Activated CD4-positive, alpha-beta memory T cell treated with anti-CD3 and anti-CD28 coated beads, Interleukin-2, amount 10 ng/mL, durations not matched to agents 7 days and 5 days (primary cell): ENCODE measurements at places on chromosomes 6 and 20.

- DNase-seq, result no peak
These were observed 1.6 kb downstream of the PXDC1 start for GRCh38 chr6:3749977-3750316.

DNA sequence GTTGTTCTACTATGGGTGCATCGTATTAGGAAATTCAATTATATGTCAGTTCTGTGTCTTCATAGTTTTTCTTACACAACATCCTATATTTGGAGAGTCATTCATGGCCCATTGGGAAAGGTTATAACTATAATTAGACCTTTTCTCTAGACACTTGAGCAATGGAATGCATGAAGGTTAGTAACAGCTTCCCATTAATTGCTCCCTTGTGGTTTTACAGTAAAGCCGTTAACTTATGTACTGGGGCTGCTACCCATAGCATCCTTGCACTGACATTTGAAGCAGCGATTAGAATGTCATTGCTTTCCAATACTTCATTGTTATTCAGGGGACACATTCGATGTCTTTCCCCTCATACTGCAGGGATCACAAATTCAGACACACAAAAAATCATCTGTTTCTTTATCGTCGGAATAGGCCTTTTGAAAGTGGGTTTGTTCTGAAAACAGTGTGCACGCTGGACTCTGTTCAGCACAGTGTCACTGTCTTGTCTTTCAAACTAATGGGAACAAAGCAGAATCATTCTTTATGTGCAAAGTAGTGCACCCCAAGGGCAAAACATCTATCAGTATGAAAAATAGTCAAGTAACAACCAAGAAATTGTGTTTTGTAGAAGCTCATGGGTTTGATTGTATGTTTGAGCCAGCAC, 634.3 kb upstream of the MAP3K7 start:
- no peak for DNase-seq

- no peak for DNase-seq
These were observed 15.8 kb downstream of the NCOA5 start for GRCh38 chr20:46074006-46074405.

DNA sequence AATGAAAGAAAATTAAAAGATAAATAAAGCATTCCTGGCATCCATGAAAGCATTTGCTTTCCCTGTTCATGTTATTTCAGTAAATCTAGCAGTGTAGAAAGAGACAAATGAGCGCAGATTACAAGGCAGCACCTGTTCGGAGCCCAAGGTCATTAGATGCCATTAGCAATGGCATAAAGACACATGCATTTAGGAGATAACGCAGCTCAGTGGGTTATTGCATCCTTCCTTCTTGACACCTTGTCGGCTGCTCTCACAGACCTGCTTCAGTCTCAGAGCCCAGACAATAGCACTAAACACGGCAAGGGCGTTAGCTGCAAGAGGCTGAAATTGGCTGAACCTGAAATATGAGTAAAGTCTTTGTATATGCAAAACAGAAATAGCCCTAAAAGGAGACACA, 140.3 kb downstream of the ATXN1 start:
- DNase-seq, result no peak

GRCh38 chr6:108654465-108655106, 93.9 kb downstream of the FOXO3 start:
- DNase-seq, result no peak

DNA sequence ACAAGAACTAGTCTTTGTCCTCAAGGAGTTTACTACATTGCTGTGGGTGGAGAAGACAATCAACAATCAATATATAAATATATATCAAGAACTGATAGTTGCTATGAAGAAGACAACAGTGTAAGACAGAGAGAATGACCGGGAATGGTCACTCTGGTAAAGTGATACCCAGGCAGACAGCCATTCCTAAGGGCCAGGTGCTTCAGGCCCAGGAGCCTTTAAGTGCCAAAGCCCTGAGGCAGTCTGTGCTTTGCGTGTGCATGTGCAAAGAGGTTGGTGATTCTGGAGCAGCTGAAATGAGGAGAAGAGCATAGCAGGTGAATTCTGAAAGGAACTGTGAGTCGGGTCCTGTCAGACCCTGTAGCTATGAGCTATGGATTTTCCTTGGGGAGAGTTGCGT, 154.2 kb downstream of the DOK5 start:
- DNase-seq, result no peak

- no peak for DNase-seq
These were observed 643.6 kb upstream of the CHD6 start for GRCh38 chr20:42261766-42262270.

GRCh38 chr6:166768761-166769160, 141.7 kb upstream of the RPS6KA2 start:
- DNase-seq, result peak; percentile 3

GRCh38 chr20:51488331-51488730, 54.2 kb downstream of the NFATC2 start:
- no peak for DNase-seq

DNA sequence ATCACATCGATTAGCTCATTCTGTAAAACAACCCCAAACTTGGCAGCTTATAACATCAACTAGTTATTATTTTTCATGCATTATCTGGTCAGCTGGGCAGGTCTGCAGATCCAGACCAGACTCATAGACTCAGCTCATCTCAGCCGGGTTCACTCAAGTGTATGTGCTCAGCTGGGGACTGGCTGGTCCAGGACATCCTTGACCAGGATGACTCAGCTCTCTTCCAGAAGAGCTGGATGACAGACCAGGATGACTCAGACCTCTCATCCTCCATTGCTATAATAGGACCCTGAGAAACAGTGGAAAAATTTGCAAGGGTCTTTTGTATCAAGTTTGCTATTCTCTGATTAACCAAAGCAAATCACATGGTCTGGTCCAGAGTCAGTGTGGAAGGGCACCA, 312.5 kb upstream of the PLCB4 start:
- DNase-seq, result no peak

DNA sequence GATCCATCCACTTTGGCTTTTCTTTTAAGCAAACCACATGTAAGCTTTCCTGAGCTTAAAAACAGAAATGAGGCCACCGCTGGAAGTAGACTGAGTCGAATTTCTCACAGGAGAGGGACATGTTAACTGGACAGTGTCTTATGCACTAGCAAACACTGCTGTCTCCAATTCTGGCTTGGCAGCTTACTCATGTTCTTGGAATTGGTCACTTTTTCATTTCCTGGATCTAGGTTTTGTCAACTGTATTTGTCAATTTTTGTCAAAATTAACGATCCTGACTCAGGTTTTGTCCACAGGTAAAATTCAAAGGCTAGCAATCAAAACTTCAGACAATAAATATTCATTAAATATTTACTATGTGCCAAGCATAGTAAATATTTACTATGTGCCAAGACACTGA, 601.5 kb downstream of the RNF144B start:
- DNase-seq, result no peak

DNA sequence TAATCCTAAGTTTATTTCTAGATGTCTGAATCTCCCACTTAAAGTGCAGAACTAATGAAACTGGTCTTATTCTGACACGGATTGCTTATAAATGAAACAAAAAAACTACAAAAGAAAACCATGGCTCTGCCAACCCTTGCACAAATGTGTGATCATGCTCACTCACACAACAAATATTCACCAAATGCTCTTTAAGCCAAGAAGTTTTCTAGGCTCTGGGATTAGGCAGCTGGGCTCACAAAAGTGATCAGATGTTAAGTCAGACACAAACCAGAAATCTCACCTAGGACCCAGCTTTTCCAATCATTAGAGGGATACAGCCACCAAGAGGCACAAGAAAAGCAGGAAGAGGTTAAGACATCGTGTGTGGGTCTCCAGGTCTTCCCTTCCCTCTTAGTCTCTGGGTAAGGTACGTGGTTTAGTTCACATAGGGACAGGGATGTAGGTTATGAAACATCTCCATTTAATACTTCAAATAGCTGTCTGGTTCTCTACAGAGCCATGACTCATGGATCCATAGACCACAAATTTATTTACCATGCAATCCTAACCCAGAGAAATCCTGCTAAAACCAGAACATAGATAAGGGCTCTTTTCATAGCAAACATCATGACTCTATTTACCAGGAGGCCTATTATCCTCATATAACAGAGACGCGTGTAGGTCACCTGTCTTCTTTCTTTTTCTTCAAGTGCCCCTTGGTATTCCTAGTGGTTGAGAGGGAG, 165.2 kb downstream of the WDR27 start:
- no peak for DNase-seq

GRCh38 chr6:129206821-129207220, 323.9 kb downstream of the LAMA2 start:
- no peak for DNase-seq

DNA sequence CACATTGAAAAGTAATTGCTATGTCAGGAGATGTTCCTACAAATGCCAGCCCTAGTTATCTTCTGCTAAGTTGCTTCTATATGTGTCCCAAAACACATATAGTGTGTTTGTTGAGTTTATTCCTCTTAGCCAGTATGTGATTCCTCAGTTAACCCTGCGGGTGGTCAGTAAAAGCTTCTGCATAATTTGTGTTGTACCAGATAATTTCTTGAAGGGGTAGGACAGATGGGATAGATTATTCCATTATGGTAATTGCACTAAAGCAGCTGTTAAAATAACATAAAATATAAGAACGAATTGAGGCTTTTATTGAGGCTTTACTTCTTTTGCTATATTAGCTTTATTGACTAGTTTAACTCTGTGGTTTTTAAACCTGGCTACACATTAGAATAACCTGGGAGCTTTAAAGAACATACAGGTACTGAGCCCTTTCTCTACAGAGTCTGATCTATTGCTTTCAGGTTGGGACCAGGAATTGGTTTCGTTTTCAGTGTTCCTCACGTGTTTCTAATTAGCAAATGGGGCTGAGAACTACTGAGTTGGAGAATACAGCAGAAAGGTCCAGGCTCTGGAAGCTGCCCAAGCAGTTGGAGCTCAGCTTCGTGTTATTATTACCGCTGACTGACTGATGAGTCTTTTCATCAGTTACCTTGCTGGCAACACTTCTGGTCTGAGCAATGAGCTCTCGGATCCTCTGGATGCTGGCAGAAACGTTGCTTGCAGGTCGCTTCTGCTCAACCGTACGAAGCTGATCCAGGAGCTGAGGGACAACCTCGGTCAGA, 56.9 kb downstream of the FAM229B start:
- no peak for DNase-seq

- peak; percentile 86 for DNase-seq
These were observed 13.7 kb upstream of the FAM83C start for GRCh38 chr20:35305682-35306556.

DNA sequence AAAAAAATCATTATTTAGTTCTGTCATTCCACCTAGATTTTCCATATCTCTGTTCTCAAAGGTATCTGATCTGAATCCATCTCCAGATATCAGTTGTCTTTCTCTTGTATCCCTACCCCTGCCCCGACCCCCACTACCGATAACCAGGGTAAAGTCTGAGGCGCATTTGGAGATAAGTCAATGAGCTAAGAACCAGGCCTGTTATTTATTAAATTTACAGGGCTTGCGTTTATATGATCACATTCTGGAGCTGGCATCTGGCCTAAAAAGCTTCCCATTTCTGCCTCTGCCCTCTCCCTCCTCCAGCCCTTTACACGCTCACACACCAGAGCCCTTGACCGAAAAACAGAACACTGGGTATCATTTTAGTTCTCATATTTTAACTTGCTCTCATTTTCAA, 144.7 kb downstream of the ALDH8A1 start:
- DNase-seq, result no peak

GRCh38 chr20:38692436-38693411, 31.6 kb upstream of the SLC32A1 start:
- DNase-seq, result peak; percentile 63

- DNase-seq, result no peak
These were observed 30.1 kb downstream of the ARFGEF2 start for GRCh38 chr20:48951646-48952045.

DNA sequence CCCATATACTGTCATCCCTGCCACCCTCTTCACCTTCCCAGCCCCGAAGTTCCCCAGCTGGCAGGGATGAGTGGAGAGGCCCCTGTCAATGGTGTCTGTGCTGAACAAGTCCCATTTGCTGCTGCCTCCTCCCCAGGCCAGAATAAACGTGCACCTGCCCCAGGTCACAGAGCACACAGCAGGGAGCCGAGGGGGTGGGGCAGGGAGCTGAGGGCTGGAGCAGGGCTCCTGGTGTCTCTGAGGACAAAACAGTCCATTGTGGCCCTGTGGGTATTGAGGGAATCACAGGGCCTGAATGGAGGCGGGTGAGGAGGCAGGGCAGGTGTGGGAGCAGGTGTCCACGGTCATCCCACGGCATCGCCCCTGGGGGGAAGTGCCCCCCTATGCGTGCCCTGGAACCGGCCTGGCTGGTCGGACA, 55.8 kb downstream of the SNAI1 start:
- DNase-seq, result no peak

DNA sequence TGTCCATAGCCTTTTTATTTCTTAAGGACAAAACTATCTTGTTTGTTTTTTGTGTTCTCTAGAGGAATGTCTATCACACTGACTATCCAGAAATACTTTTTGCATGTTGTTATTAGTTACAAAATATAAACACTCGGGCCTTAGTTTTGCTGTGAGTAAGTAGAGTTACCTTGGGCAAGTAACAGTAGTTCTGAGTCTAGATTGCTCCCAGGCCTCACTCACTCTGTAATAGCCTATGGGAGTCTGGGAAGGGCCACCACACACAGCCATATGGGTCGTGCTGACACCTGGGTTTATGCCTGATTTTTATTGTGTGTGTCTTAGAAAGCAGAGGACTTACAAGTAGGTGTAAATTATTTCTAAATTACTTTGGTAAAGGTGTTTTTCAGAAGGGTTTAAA, 185.8 kb downstream of the TMEM242 start:
- DNase-seq, result no peak

DNA sequence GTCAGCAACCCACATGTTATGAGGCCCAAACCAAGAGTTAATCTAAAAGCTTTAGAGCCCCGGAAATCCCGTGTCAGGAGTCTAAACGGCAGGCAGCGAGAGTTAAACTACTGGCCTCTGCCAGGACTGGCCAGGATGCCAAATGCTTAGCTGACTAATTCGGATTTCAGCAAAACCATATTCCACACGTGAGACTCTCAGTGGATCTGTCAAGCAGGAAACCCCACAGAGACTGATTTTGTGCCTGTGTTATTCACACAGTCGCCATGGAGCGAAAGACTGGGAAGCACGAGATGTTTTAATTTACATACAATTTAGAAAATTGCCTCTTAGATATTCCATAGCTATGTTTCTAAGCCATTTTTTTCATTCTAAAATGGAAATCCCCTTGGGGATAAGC, 152.9 kb downstream of the RNASET2 start:
- no peak for DNase-seq

DNA sequence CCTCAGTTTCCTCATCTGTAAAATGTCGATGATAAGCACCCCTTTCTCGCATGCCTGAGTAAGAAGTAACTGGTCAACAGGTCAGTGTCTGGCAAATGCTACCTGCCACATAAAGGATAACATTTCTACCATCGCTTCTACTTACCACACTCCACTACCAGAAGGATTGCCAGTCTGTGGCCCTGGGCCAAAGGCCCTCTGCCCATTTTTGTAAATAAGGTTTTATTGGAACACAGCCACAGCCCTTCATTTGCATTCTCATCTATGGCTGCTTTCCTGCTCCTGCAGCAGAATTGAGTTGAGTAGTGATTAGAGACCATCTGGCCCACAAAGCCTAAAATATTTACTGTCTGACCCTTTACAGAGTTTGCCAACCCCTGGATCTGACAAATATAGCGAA, 121.8 kb downstream of the TOX2 start:
- DNase-seq, result no peak
